ENCODE measurements at places on chromosomes 6 and 20.

GRCh38 chr6:131167773-131168172 is 32.5 kb downstream of the AKAP7 start:
- DNase-seq: no peak

GRCh38 chr6:148367411-148368024 is 24.9 kb downstream of the SASH1 start:
- DNase-seq: peak; percentile 15

DNA sequence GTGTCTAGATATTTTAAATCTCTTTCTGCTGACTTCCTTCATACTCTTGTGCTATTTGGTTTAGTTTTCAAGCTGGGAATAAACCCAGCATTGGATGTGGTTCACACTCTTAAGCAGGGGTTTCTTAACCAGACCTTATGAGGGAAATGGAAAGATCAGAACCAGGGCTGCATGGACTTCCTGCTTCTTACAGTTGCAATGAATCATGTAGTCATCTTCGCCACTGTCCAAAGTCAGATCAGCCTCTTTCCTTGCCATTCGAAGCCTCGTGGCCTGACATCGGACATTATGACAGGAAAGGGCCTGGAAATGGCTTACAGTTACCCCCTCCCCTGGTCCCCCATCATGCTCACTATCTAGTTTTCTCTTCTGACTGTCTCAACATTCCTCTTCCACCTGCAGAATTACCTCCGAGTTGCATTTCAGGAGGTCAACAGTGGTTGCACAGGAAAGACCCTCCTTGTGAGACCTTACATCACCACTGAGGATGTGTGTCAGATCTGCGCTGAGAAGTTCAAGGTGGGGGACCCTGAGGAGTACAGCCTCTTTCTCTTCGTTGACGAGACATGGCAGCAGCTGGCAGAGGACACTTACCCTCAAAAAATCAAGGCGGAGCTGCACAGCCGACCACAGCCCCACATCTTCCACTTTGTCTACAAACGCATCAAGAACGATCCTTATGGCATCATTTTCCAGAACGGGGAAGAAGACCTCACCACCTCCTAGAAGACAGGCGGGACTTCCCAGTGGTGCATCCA is 16.8 kb upstream of the NAA20 start:
- no peak for DNase-seq

DNA sequence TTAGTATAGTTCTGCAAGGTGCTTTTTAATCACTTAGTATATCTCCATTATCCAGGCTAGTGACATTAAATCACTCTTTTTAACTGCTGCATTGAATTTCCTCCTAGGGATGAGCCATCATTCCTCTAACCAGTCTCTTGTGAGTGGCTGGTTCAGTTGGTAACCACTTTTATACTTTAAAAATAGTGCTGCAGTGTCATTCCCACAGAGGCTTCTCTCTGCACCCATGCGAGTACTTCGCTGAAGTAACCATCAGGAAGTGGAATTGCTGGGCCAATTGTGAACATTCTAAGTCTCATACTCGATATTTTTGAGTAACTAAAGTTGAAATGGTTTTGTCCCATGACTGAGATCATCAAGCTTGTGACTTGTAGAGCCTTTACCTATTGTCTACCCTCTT is 2.1 kb downstream of the BTN3A2 start:
- no peak for DNase-seq

DNA sequence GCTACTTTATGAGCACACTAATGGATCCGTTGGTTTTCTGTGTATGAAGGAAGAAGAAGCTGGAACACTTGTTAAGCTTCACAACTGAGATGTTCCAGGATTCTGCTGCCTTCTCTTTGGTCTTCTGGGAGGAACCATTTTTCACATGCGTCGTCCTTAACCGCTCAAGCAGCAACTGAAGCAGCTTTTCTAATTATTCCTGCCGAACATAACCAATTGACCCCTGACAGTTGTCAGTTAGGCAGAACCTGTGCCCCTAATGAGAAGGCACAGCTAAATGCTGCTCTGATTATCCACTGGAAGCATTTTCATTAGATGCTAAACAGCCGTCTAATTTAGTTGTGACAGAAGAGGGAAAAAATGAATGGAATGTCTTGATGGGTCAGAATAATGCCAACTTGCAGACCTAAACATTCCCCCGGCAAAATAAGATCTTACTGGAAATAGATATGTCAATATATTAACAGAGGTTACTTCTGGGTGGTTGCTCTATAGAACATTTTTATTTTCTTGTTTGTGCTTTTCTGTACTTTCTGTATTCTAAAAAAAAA is 85.0 kb upstream of the SMLR1 start:
- no peak for DNase-seq

DNA sequence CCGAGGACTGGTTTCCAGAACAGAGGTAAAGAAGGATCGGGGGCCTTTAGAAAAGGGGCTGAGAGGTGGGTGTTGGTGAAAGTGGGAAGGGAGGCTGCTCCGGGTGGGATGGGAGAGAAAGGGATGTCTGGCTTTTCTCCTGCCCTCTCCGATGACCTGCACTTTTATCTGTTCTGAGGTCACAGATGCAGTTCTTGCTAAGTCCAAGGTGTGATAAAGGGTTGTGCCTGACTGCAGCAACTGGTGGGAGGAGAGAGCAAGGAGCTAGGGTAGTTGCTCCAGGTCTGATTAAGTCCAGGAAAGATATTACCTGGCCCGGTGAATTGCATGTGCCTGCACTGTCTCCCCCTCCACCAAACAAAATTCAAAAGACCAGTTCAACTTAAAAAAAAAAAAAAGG is 145.6 kb upstream of the SOX4 start:
- no peak for DNase-seq

DNA sequence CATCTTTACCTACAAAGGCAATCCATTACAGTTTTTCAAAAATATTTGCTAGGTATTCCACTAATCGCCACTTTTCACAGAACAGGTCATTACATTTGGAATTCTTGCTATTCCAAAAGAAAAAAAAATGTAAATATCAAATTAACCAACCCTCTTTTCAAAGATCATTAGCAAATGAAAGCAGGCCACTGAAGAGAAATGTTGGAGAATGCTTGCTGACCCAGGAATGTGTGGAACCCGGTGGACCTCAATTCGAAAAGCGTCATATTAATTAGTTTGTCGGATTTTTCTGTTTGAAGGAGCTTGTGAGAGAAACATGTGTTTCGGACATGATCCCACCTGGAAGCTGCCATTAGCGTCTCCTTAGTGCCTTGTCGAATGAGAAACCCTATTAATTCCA is 27.9 kb upstream of the SERPINB9 start:
- no peak for DNase-seq

- no peak for DNase-seq
These were observed 18.1 kb upstream of the PXDC1 start for GRCh38 chr6:3769610-3770009.

DNA sequence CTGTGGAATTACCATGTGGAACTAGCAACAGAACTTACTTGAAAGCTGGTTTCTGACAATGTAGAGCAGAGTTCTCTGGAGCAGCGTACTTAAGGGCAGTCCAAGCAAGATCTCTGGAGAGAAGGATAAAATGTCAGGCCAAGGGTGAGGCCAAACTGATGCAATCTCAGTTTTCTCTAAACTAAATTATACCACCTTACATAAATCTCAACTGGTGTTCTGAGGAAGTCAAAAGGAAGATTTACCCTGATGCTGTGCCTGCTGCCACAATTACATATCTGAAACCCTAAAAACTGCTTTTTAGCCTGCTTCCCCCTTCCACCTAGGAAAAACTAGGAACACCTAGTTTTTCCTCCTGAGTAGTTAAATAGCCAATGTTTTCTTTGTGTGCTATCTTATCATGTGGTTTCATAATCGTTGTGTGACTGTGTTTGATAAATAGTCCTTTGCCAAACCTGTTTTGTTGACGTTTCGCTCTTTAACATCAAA is 28.1 kb downstream of the NCOA7 start:
- no peak for DNase-seq

DNA sequence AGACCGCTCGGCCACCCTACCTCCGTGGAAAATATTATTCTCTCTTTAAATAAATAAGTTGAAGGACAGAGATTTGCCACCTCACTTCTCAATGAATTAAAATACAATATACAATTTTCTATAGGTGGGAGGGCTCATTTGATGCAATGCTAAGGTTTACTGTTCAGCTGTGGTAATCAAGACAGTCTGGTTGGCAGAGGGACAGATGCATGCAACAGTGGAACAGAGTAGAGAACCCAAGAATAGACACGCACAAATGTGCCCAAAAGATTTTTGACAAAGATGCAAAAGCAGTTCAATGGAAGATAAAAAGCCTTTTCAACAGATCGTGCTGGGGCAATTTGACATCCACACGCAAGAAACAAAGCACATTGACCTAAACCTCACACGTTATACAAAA is 145.2 kb downstream of the CEBPB start:
- DNase-seq: no peak

GRCh38 chr20:35776513-35777101 is 4.8 kb downstream of the PHF20 start:
- DNase-seq: no peak

DNA sequence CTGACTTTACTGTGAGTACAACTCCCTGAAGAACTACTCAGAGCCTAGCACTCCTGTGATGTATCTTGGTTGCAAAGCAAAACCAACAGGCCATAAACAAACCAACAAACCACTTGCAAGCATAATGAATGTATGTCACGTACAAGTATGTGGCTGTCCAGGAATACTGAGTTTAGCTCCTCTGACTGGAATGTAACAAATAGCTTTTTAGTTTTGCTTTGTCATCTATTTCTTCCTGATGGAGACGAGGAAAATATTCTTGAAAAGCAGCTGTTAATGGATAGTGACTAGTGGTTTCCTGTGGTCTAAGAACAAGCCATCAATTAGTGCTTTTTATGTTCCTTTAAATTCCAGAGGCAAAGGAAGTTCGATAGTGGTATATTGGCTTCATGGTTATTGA is 101.9 kb upstream of the LY86 start:
- no peak for DNase-seq

DNA sequence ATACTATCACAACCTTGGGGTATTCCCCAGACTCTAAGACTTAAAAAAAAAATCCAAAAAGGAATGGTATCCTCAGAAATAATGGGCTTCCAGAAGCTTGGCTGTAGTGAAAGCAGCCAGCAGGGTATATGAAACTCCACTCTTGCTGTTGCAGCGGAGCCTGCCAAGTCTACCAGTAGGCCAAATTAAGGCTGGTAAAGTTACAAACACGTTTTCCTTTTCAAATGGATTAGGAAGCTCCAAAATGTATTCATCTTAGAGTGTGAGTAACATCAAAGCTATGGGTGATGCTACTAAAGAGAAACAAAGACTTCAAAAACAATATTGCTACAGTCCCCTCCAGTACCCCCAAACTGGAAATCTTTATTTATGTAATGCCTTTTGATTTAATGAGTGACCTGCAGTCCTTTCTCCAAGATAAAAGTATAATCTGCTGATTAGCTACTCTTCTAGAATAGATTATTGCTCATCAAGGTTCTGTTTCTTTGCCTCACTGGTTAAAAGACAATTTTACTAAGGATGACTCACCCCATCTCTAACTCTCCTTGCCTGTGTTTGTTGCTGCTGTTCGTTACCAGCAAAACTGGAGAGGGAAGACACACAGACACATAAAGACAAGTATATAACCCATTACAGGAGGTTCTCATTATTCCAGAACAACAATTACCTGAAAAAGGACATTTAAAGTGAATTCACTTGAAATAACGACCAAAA is 84.9 kb downstream of the BTBD9 start:
- DNase-seq: no peak
